Naive B cell (primary cell): ENCODE measurements at places on chromosomes 5 and 9. TPM values are rescaled to one million over a fixed set of nuclear protein-coding genes. Genes with fewer than 3 reads are reported as not detected.

GRCh38 chr5:128169401-128170017, 85.9 kb downstream of the SLC12A2 start:
- DNase-seq: no peak

DNA sequence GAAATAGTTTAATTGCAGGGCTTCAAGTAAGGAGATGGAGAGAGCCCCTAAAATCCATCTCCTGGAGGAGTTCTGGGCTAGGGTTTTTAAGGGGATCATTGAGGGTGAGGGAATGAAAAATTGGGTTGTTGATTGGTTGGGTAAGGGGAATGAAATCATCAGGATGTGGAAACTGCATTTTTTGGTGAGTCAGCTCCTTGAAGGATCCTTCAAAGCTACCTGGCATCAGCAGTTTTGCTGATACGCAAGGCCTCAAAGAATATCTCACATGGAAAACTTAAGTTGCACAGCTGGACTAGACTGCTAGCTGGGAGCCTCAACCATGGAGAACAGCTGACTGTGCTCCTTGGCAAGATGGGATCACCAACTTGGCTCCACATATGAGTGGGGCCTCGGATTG, 136.7 kb downstream of the FGF10 start:
- no peak for DNase-seq

GRCh38 chr5:174735498-174736330, 11.3 kb downstream of the MSX2 start:
- no peak for DNase-seq

DNA sequence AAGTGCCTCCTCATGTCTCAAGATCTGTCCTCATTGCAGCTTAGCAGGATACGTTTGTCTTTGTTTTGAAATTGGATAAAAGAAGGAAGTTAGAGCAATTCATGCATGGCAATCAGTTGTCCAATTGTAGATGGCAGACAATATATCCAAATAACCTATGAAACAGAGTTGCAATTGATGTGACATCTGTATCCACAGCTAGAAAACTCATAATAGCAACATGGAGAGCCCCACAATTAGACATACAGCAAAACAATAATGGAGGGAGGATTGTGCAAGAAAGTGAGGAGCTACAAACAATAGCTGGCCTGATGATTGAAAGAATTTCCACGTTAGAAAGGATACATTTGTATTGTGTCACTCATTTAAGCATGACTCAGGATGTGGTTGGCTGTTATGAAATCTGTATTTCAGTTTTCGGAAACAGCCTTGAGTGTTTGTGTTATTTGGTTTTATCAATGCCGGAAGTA, 132.0 kb downstream of the FAM174A start:
- DNase-seq: no peak

- no peak for DNase-seq
Observed at GRCh38 chr5:137923856-137924255, 34.6 kb downstream of the PKD2L2 start.

GRCh38 chr9:134833294-134833880, 47.2 kb upstream of the FCN2 start:
- DNase-seq: no peak

DNA sequence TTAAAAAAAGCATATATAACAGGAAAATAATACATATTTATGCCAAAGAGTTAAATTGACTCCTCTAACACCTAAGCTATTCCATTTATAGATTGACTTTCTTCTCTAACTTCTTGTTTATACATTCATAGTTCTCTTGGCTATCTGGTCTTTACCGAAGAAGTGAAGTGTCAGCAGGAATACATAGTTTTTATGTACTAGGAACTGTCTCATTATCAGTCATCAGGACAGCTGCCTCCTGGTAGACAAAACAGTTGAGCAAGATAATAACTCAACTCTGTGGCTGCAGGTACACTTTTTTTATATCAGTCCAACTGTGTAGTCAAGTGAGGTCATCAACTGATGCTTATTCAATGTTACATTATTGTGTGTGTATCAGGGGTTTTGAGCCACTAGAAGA, 1436.0 kb upstream of the NUDT12 start:
- DNase-seq: no peak

GRCh38 chr5:22277006-22277405, 576.1 kb downstream of the CDH12 start:
- DNase-seq: no peak

GRCh38 chr9:1875921-1876448, 139.2 kb upstream of the SMARCA2 start:
- no peak for DNase-seq

DNA sequence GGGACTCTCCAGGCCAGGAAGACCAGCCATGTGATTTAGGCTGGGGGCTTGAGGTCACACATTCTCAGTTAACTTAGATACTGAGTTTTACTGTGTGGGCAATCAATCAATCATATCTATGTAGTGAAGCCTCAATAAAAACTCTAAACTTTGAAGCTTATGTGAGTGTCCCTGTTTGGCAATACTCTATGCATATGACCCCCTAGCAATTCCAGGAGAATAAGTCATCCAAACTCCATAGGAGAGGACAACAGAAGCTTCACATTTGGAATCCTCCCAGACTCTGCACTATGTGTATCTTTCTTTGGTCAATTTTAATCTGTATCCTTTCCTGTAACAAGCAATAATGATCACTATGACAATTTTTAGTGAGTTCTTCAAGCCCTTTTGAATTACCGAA, 216.8 kb upstream of the RGMB start:
- no peak for DNase-seq

- DNase-seq: no peak
Observed at GRCh38 chr5:65263321-65263720, 218.4 kb downstream of the ADAMTS6 start.

DNA sequence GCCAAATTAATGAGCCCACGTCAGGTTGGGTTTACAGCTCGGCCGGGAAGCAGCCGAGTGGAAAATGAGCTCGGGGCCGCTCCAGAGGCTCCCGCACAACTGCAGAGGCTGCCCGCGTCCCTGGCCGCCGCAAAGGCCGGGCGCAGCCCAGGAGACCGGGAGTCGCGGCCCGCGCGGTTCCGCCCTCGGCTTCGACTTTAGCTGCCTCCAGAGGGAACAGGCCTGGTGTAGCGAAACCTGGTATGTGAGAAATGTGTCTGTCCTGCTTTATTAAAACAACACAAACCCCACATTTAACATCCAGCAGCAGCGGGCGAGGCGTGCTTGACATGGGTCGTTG, 66.2 kb downstream of the FOXD1 start:
- DNase-seq: no peak

DNA sequence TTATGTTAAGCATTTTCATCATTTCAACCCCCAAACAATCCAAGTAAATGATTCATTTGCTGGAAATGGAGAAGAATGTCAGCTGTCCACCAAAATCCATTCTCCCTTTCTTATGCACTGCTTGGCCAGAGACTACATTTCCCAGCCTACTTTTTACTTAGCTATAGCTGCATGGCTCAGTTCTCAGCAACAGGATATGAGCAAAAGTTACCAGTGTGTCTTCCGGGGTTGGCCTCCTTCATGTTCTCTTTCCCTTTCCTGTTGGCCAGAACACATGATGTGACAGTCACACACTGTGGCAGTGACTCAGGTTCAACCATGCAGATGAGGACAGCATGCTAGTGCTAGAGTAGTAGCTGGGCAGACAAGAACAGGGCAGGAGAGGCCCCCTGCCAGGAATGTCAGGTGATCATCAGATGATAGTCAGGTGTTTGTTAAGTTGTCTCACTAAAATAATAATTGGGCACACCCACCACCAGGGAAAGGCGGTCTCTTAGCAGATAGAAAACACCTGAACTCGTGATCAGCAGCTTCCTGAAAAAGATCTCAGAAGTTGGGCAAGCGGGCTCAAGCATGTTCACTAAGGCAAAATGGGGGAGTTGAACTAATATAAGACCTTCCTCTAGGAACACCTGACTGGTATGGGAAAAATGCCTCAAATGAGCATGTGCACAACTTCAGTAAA, 12.2 kb downstream of the GPR150 start:
- peak; percentile 46 for DNase-seq

- DNase-seq: no peak
Observed at GRCh38 chr5:39192450-39193160, 26.8 kb downstream of the FYB1 start.

- DNase-seq: no peak
Observed at GRCh38 chr5:79563247-79563590, 49.0 kb upstream of the TENT2 start.

DNA sequence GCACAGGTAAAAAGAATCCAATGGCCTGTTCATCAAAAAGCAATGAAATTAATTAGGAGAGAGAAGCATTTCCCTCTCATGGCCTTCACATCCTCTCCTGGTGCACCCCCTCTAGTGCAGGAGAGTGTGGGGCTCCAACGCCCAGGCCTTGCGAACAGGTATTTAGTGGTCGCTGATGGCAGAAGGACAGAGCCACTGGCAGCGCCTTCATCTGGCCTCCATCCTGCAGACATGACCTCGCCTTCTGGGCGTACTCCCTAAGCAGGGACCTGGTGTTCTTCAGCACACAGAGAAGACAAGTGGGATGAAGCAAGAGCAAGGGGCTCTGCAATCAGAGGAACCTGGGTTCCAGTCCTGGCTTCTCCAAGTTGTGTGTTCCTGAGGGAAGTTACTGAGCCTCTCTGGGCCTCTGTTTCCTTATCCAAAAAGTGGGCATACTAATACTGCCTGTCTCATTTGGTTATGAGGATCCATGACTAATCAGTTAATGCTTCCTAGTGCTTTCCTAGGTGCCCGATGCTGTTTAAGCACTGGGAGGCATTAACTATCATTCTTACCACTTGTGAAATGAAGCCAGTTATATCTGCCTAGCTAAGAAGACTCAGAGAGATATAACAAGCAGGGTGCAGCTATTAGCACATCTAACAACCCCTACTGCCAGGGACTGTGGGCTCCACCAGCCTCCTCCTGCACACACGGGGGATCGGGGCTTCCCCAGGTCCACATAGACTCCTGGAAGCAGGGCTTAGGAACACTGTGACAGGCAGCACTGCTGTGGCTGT, 77.3 kb downstream of the SEMA4D start:
- no peak for DNase-seq

DNA sequence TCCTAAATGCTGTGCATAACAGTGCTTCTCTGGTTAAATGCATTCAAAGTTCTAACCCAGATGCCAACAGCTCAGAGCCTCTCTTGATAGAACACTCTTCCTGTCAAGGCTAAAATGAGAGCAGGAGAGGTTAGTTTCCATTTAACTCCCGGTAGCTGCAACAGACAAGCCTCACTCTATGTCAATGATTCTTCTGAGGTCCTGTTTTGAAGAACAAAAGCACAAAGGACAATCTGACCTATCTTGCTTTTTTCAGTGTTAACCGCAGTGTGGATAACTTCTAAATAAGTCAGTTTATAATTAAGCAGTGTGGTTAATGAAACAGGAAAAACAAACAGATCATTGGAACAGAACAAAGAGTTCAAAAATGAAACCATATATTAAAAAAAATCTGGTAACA, 80.7 kb downstream of the ANKRD55 start:
- DNase-seq: no peak

DNA sequence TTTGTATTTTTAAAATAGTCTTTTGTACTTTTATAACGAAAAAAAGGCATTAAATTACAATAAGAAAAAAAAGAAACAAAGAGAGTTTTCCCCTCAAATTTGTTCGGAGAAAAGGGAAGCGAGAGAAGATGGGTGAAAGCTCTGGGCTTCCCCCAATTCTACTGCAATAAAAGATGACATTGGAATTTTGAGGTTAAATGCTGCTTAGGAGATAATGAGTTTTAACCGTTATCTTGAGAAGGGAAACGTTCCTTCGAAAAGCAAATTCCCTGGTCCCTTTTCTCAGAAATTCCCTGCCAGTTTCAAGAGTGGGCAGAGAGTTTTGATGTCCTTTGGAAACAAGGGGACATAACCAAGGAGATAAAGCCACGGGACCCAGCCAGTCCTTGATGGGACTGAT, 18.4 kb upstream of the ERGIC1 start:
- DNase-seq: no peak

DNA sequence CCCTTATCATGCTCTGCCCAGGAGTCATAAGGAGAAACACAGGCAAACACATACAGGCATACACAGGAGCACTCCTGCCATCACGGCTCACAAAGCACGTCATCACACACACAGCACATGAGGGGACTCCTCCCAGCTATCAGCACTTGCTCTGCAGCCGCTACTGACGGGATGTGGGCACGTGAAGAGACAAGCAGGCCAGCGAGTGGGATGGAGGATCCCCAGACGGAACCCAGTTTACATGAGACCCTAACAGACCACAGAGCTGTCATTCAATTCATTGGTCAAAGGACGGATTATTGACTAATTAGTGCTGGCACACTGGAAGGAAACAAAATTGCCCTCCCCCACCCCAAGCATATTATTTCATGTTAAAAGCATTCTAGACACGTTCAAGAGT, 53.6 kb downstream of the SEMA4D start:
- no peak for DNase-seq

DNA sequence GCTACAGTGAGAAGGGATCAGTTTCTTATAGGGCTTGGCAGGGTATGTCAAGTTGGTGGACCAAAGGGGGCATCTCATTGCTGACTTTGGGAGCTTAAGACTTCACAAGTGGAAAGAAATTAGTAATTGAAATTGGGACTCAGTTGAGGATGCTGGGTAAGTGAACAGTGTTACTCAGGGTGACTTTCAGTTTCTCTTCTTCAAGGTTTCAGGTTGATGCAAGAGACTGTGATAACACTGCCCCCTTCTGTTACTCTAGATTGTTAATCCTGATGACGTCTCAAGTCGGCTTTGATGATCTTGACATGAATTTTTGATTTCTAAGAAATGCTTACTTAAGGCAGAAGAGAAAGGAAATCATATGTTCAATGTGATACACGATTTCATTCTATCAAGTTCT, 21.3 kb downstream of the KCTD16 start:
- peak; percentile 75 for DNase-seq

- DNase-seq: no peak
Observed at GRCh38 chr5:6522331-6522730, 73.7 kb downstream of the UBE2QL1 start.

- DNase-seq: no peak
Observed at GRCh38 chr5:175922192-175922885, 45.8 kb downstream of the THOC3 start.

GRCh38 chr9:74073897-74074296, 423.2 kb upstream of the RORB start:
- DNase-seq: no peak

- DNase-seq: no peak
Observed at GRCh38 chr5:40915341-40915926, 6.1 kb downstream of the C7 start.

DNA sequence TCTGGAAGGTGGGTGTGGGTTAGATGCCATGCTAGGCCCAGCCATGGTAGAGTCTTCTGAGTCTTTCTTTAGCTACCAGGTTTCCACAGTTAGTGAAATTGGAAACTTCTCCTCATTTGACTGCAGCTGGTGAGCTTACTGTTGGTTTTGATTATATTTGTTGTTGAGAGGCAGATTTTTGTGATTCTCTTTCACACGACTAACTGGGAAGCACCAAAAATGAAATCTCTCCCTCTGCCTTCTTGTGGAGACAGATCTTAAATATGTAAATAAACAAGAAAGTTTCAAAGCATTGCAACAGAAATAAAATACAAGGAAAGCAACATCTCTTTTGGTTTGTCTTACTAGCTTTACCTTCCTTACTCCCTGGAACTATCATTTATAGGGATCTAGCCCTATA, 122.2 kb downstream of the CEMIP2 start:
- no peak for DNase-seq

Gene POLE3
- polyA plus RNA-seq: 144 TPM

Gene TBC1D2
- polyA plus RNA-seq: 1.6 TPM

Gene ADAMTS2
- not detected for polyA plus RNA-seq

Gene SLC4A9
- not detected for polyA plus RNA-seq

Gene TAF11L9
- polyA plus RNA-seq: not detected

Gene IL5
- polyA plus RNA-seq: not detected

Gene PTPN3
- polyA plus RNA-seq: not detected

Gene TEX48
- polyA plus RNA-seq: not detected

Gene NRG2
- not detected for polyA plus RNA-seq

Gene SPINK7
- polyA plus RNA-seq: not detected

Gene TUSC1
- 5.5 TPM for polyA plus RNA-seq

Gene MAMDC4
- polyA plus RNA-seq: not detected

Gene LCN10
- polyA plus RNA-seq: 86.0 TPM
